ENCODE measurements at places on chromosomes 5 and 9. TPM values are rescaled to one million over a fixed set of nuclear protein-coding genes. Genes with fewer than 3 reads are reported as not detected.

GRCh38 chr5:96718635-96719077 is 56.5 kb downstream of the CAST start:
- DNase-seq = peak; percentile 86
- no peaks in the 10 kb centered on the region for H3K27me3 ChIP-seq
- no peak overlapping the region for H3K4me3 ChIP-seq
- no peaks in the 10 kb centered on the region for H3K36me3 ChIP-seq
- H3K27ac ChIP-seq = peak overlapping the region; percentile 72

DNA sequence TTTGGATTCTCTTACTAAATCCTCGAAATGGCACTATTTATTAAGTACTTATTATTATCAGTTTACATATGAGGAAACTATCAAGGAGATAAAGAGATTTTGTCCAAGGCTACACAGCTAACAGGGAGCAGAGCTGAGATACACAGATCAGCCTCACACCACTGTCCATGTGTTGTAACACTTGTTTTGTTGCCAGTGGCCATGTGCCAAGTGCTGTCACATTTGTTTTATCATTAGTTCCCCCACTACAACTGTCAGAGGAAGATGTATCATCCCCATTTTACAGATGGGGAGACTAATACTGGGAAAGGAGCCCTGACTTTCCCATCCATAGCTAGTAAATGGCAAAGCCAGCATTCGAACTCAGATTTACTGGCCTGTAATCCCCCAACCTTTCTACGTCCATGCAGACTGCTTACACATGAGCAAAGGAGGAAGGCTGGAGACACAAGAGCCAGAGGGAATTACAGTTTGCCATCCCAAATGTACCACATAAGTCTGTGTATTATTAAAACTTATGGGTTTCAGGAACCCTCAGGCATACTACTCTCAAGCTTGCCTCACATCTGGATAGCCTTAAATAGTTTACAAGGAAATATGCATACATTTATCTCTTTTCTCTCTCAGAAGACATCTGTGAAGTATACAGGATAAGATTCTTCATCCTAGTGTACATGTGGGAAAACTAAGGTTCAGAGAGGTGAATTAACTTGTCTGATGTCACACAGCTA is 25.1 kb downstream of the PAPPA start:
- no peak overlapping the region for H3K4me3 ChIP-seq
- no peak overlapping the region for H3K27ac ChIP-seq
- H3K27me3 ChIP-seq = no peaks in the 10 kb centered on the region
- DNase-seq = no peak

Gene PRDM9
- not detected for total RNA-seq

Gene SREK1
- 63.1 TPM for total RNA-seq

DNA sequence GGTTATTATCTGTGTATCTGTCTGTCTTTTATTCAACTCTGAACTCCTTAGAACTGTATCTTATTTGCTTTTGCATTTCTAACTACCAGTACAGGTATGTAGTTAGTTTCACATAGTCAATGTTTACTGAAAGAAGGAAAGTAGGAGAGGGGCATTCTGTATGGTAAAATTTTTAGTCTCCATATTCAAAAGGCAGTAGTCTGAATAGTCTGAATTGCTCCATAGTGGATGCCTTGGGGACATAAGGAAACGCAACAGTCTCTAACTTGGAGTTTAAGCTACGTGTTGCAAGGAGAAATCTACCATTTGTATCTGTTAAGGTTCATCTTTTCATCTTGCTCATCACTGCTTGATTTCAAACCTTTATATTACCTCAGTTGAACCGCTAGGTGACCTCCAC is 26.2 kb downstream of the RASGRF2 start:
- H3K4me3 ChIP-seq = no peak overlapping the region
- DNase-seq = no peak
- no peak overlapping the region for H3K27ac ChIP-seq
- no peaks in the 10 kb centered on the region for H3K27me3 ChIP-seq
- no peaks in the 10 kb centered on the region for H3K36me3 ChIP-seq

DNA sequence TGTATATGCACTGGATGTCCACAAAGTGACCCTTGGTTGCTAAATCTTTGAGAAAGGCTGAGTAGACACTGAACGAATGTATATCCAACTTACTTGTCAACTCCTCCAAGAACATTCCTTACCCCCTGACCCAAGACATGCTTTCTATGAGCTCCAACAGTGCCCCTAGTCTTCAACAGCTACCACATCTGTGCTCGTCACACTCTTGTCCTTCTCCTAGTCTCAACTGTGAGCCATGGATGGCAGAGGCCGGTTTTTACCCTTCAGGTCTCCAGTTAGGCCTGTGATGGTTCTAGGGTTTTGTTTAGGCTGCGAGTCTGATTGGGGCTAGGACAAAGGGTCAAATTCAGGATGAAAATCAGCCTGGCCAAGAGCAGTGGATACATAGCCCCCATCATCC is 19.0 kb upstream of the GPX3 start:
- peaks cover 30% of the 10 kb centered on the region for H3K4me1 ChIP-seq
- H3K27me3 ChIP-seq = no peaks in the 10 kb centered on the region
- H3K27ac ChIP-seq = no peak overlapping the region
- DNase-seq = no peak
- H3K4me3 ChIP-seq = no peak overlapping the region
- H3K36me3 ChIP-seq = no peaks in the 10 kb centered on the region

DNA sequence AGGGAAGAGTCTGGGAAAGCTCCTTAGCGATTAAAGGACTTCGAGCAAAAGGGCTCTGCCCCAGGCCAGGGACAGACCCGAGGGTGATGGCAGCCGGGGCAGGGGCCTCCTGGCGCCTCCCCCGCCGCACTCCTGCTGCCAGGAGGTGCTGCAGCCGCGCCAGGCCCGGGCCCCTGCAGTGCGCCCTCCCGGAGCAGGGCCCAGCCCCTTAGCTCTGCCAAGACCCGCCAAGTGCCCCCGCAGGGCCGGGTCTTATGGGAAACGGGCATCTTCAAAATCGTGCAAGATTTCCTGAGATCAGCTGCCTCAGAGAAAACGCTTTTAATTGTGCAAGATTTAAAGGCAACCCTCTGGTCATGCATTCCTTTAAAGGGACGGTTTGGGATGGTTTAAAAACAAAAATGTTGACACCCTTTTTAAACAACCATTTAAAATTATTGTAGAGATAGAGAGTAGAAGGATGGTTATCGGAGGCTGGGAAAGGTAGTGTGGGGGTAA is 52.4 kb downstream of the CDC14B start:
- no peak for DNase-seq
- H3K36me3 ChIP-seq = no peaks in the 10 kb centered on the region
- H3K4me3 ChIP-seq = peak overlapping the region; percentile 73
- H3K27me3 ChIP-seq = no peaks in the 10 kb centered on the region

DNA sequence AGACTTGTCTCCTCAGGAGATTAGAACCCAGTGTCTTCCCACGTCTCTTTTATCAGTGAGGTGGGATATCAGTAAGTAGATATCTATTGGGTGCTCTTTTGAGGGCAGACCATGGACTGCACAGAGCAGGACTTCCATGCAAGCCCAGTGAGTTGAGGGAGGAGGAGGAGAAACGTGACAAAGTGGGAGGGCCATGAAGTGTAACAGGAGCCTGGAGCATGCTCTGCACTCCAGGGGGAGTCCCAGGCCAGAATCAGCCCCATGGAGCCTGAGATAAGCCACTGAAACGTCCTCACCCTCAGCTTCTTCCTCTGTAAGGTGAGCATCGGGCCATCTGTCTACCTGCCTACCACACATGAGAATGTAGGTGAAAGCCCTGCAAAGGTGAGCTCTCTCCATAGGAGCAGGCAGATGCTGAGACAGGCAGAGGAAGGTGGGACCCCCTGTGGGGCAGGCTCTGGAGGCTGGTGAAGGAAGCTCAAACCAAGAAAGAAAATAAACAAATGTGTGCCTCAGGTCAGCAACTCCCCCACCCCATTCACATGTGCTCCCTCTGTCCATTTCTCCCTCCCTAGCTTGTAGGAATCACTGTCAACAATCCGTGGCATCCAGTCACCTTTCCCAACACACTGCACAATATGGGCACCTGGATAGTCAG is 87.4 kb downstream of the NRG2 start:
- H3K4me3 ChIP-seq = no peak overlapping the region
- peaks cover 5% of the 10 kb centered on the region for H3K4me1 ChIP-seq
- H3K27me3 ChIP-seq = no peaks in the 10 kb centered on the region
- H3K36me3 ChIP-seq = no peaks in the 10 kb centered on the region
- H3K27ac ChIP-seq = no peak overlapping the region
- DNase-seq = no peak

Gene PIP5KL1
- total RNA-seq = 14.7 TPM
